Esophagus squamous epithelium (tissue), 5 donors: ENCODE measurements at places on chromosomes 12 and 14.

DNA sequence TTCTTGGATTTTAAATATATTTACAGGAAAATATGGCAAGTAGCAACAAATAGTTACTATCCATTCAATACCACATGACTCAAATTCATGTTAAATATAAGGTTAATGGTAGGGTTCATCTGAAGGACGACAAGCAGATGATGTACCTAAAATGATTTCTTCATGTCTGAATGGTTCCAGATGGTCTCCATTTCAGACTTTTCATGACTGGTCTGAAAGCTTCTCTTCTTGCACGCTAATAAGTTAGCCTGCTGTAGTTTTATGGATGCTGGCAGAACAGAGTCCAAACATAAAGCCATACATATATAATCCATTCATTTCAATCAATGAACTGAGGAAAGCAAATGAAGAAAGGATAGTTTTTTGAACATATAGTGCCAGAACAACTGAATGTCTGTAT is 257.0 kb upstream of the MGAT4C start:
- DNase-seq, result no peak

DNA sequence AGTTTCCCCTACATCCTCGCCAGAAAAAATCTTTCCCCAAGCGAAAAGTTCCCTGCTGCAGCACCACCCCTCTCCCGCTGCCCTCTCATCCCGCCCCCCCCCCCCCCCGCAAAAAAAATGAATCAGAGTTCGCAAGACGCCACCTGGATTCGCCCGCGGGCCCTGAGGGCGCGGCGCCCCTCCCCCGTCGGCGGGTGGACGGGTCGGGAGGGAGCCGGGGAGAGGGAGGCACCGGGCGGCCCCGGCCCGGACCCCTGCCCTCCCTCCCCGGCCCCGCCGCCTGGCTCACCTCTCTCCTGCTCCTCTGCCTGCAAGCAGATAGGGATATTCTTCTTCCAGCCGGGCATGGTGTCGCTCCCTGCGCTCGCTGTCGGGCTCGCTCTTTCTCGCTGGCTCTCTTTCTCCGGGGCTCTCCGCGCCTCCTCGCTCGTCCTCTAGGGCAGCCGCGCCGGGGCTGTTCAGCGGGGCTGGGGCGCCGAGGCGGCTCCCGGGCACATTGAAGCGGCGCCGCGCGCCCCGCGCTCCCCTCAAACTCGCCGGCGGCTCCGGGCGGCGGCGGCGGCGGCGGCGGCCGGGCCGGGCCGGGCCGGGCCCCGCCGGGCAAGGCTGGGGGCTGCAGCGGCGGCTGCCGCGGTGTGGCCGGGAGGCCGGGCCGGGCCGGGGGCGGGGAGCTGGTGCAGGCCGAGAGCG is 200.3 kb upstream of the CAND1 start:
- DNase-seq, result no peak

- DNase-seq, result no peak
These were observed 6.9 kb upstream of the NUDT14 start for GRCh38 chr14:105187935-105188524.

GRCh38 chr14:97977651-97978261 is 1180.6 kb downstream of the VRK1 start:
- DNase-seq, result no peak

- DNase-seq, result no peak
These were observed 1.9 kb downstream of the TRIP11 start for GRCh38 chr14:92037989-92038388.

- DNase-seq, result no peak
These were observed 5.7 kb upstream of the SLCO1A2 start for GRCh38 chr12:21340403-21340802.

- DNase-seq, result no peak
These were observed 216.3 kb downstream of the SLC6A15 start for GRCh38 chr12:84696281-84696680.

GRCh38 chr14:32017587-32017986 is 59.5 kb upstream of the ARHGAP5 start:
- DNase-seq, result no peak

DNA sequence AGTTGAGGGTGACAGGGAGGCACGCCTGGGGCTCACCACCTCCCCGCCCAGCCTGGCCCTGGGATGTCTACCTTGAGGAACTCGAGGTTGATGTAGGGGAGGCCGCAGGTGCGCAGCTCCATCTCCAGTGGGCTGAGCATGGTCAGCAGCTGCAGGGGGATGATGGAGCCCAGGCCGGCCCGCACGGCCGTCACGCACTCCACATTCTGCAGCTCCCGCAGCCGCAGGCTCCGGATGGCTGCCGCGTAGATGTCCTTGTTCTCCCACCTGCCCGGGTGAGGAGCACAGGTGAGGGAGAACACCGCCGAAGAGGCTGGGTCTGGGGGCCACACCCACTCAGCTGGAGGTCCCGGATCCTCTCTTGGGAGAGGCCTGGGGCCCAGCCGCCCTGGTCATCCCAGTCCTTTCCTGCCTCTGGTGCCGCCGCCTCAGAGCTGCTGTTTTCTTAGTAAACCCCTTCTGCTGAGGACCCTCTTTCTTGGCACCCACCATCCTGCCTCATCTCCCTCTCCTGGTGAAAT is 38.2 kb downstream of the TRAFD1 start:
- no peak for DNase-seq

DNA sequence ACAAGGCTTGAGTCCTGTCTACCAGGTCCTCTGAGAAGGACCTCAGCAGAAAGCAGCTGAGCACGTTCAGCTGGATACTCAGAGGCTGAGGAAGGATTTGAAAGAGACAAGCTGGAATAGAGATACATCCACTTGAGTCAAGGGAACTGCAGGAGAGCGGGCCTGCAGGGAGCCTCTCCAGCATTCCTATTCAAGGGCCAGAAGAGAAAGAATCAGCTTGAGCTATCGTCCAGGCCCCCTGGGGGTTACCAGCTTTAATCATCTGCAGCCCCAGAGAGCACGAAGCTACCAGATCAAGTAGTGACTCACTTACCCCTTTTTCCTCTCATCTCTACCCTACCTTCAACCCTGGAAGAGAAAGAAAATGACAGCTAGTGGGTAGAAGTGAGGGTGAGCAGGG is 80.9 kb downstream of the NDUFA12 start:
- DNase-seq, result no peak

DNA sequence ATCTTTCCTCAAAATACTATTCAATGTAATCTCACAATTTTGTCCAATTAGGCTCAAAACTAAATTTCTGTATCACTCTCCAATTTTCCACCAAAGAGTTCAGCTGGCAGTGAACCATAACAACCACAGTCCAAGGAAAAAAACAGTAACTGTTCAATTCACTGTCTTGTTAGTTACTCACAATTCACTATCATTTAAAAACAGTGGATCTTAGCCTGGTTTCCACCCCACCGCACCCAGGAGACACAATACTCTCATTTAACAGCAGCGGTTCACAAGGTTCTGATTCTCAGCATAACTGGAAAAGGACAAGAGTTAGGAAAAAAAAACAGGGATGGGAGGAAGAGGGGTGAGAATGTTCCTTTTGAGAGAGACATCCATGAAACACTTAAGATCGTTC is 40.5 kb downstream of the MED13L start:
- no peak for DNase-seq

- DNase-seq, result no peak
These were observed 17.0 kb downstream of the EEA1 start for GRCh38 chr12:92912052-92912451.
